ENCODE measurements at places on chromosomes 1 and 21.

- DNase-seq: no peak
Observed at GRCh38 chr1:26580116-26580515, 50.6 kb downstream of the RPS6KA1 start.

DNA sequence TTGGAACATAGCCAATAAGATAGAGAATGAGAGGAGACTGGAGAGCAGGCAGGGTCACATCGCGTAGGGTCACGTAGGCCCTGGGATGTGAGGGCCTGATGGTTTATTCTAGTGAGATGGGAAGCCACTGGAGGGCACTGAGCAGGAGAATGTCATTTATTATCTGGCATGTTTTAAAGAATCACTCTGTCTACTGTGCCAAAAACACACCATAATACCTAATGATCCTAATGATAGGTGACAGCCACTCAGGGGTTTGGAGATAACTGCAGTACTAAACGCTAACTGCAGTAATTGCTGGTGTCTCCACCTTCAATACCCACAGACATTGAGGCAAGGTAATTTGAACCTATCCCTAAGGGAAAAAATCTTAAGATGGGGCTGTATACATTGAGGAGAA, 185.4 kb downstream of the TTLL7 start:
- no peak for DNase-seq

- DNase-seq: no peak
Observed at GRCh38 chr1:28439320-28439719, 66.5 kb upstream of the RCC1 start.

DNA sequence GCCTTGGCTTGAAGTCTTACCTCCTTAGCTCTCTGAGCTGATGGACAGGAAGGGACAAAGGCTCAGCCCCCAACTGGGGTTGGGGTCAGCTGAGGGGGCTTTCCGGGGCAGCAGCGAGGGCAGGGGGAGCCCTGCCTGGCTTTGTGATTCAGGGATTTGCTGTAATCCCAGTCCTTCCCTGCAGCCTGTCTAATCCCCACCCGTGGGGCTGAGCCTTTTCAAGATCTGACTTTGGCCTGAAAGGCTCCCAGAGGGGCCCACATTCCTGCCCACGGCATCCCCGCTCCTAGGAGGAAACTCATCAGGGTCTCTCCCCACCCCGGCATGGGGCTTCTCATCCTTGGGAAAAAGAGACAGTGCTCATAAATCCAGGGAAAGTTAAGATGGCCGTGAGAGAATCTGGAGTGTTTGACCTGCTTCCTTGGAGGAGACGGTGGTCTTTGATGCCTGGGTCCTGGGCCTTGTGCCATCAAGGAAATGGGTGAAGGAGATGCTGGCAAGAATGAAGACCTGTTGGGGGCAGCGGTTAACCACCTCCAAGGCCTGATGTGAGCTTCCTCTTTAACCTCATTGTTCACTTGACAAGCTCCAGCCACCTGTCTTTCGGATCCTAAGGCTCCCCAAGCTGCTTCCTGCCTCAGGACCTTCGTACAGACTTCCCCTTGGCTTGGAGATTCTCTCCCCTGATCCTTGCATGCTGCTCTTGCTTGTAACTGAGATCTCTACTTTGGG, 83.1 kb upstream of the WNT4 start:
- DNase-seq: no peak

All from stimulated activated CD8-positive, alpha-beta memory T cell treated with anti-CD3 and anti-CD28 coated beads, Interleukin-15, amount 100 ng/mL, for 4 hours (primary cell).